ENCODE measurements at places on chromosomes 13 and 19.

DNA sequence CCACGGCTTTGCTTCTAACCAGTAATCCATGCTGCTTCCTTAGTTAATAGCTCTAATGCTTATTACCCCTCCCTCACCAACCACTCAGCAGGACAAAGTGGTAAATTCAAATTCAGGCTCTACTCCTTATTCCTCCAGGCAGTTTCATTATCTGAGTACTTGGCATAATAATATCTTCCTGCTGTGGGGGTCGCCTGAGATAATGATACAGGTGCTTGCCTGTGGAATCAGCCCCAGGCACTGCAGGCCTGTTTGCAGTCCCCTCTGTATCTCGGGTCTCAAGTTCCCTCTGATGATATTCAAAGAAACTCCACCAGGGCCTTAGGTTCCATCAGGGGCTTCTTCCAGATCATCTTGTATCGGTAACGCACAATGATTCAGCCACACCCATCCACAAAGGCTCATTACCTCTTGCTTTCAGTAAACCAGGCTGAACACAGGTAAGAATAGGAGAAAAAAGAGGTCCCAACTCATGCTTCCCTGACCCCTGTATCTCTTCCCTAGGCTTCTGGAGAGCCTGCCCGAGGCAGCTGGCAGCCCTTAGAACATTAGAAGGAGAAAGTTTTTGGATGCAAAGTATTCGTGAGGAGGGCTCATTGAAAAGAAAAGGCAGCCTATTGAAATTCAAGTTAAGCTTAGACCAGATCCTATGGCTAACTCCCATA is 14.3 kb upstream of the FOXO1 start:
- DNase-seq = no peak

- no peak for DNase-seq
These were observed 1992.9 kb upstream of the PCDH20 start for GRCh38 chr13:63408331-63409189.

GRCh38 chr19:22622901-22623840 is 11.0 kb upstream of the ZNF492 start:
- no peak for DNase-seq

DNA sequence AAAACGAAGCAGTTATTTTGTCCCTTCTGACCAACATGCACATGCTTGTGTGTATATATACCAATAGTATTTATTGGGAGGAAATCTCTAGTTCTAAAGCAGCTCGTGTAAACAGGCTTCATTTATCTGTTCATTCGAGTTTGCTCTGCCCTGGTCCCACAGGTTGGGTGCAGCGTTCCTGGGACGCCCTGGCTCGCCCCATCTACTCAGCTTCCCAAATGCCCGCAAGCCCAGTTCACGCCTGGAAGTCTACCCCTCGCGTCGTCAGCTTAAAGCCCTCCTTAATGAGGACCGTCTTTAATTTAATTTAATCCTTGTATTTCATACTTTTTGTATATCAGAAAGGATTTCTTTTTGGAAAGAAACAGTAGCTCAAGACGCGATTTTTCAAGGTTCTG is 604 bp downstream of the THSD1 start:
- DNase-seq = no peak

- DNase-seq = no peak
These were observed 658 bp upstream of the ISOC2 start for GRCh38 chr19:55461974-55462626.

- DNase-seq = no peak
These were observed 154.9 kb downstream of the UGGT2 start for GRCh38 chr13:95898256-95898655.

DNA sequence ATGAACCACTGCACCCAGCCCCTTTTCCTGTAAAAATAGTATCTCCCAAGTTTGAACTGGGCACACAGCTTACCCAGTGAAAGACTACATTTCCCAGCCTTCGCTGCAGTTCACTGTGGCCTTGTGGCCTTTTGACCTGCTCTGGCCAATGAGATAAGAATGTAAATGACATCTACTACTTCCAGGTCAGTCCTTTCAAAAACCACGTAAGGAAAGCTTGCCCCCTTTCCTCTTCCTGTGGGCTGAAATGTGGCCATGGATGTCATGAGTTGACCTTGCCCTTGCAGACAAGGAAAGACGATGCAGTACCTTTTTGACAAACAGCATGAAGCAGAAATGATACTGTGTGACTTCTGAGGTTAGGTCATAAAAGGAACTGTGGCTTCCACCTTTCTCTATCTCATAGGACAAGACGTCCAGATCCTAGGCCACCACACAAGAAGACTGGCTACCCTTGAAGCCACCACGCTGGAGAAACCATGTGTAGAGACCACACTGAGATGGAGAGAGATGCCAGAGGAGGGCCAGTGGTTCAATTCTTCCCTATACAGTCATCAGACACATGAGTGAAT is 19.9 kb downstream of the ACER1 start:
- no peak for DNase-seq

GRCh38 chr13:95020298-95020987 is 280.8 kb downstream of the ABCC4 start:
- no peak for DNase-seq

DNA sequence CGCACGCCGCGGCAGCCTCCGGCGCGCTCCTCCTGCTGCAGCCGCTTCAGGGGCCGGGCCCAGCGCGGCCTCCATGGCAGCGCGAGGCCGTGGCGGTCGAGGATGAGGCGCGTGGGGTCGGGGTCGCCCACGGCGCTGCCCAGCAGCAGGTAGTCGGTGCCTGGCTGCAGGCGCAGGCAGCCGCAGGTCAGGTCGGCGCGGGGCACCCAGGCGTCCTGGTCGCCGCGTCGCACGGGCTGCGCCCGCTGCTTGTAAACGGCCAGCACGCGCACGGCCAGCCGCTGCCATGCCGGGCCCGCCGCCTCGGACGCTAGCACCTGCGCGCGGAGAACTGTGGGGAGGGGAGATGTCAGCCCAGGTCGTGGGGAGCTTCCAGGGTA is 11.1 kb downstream of the NTN5 start:
- DNase-seq = no peak

- no peak for DNase-seq
These were observed 371.4 kb downstream of the KCNRG start for GRCh38 chr13:50386541-50387050.

DNA sequence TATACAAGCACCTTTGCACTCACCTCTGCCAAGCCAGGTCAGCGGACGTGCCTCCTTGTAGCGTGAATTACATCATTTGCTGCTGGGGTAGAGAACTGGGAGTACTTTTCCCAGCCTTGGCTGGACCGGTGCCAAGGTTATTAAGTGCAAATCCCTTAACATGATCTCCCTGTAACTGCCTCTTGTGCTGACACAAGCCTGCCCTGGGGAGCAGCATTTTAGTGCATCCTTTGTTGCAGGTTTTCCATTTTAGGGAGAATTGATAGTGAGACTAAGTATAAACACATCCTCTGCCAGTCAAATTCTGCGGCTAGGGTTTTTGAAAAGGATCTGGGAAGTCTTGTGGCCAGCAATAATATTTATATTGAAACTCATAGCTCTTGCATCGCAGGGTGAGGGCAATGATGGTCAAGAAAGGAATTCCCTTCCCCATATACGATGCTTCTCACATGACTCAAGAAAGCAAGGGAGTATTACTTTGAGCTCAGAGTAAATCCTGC is 32.7 kb upstream of the DCLK1 start:
- DNase-seq = no peak

DNA sequence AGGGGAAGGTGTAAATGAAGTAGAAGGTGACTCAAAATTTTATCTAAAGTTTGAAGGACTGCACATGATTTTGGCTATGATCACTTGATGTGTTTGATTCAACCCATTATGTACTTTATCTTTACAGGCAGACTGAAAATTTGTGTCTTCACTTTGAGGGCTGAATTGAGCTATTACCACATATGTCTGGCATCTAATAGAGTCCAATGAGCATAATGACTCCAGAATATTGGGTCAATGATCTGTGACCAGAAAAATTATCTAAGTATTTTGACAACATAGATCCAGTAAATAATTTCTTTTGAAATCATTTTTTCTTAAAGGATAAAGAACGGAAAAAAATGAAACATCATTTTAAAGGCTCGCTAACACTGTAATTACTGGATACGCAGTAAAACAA is 2810.0 kb downstream of the PCDH9 start:
- no peak for DNase-seq

- no peak for DNase-seq
These were observed 49.0 kb upstream of the PNMA8B start for GRCh38 chr19:46544651-46545050.

- DNase-seq = no peak
These were observed 157.6 kb downstream of the FOXO1 start for GRCh38 chr13:40508767-40509342.

GRCh38 chr13:42720113-42720857 is 61.1 kb upstream of the FAM216B start:
- peak; percentile 2 for DNase-seq

GRCh38 chr13:81874681-81875661 is 1534.0 kb upstream of the SPRY2 start:
- no peak for DNase-seq

GRCh38 chr19:38815059-38816001 is 2.6 kb upstream of the LGALS4 start:
- DNase-seq = no peak

GRCh38 chr13:98658131-98658530 is 81.2 kb upstream of the STK24 start:
- DNase-seq = no peak

GRCh38 chr19:31185261-31185660 is 164.0 kb downstream of the TSHZ3 start:
- DNase-seq = no peak

- peak; percentile 49 for DNase-seq
These were observed 18.4 kb downstream of the NLRP13 start for GRCh38 chr19:55913643-55914268.

- no peak for DNase-seq
These were observed 83.1 kb downstream of the ALOX5AP start for GRCh38 chr13:30818323-30818960.

DNA sequence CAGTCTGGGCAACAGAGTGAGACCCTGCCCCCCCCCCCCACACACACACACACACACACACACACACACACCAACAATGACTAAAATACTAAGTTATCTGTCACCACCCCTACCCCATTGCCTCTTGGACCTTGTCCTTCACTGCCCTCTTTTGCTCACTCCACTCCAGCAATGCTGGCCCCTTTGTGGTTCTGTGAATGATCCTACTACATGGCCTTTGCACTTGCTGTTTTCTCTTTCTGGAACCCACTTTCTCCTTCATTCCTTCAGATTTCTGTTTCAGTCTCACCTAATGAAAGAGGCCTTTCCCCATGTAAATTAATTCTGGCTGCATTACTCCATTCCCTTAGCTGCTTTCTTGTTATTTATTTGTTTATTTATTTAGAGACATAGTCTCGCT is 2.5 kb upstream of the SAMD4B start:
- no peak for DNase-seq

- DNase-seq = no peak
These were observed 17.0 kb upstream of the TDRD3 start for GRCh38 chr13:60379837-60380565.

DNA sequence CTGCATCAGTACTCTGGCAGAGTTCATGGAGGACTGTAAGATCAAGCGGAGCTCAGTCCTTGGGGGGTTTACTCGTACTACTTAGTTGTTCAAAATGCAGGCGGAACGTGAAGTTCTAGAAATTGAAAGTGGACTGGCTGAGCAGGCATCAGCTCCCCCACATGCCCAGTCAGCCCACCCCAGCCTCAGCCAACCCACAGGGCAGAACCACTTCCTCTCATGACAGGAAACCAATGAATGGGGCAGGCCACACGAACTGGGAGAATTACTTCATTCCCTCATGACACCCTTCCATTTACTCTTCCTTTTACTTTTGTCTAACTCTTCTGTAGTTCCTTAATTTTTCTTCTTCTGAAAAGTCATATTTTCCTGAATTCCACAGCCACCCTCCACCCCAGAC is 71.9 kb downstream of the FLT1 start:
- no peak for DNase-seq

- no peak for DNase-seq
These were observed 7.0 kb downstream of the CAB39L start for GRCh38 chr13:49436890-49437289.

DNA sequence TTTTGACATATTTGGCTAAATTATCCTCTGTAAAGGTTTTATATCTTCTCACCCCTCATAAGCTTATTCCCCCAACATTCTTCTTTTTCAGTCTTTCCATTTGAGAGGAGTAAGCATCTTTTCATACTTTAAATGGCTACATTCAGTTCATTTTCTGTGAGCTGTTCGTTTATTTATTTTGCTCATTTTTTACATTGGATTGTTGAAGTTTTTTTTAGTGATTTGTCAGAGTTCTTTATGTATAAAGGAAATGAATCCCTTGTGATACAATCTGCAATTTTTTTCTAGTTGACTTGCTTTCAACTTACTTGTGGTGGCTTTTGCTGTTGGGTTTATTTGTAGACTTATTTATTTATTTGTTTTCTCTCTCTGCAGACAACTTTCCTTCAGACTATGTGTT is 250.3 kb downstream of the DLEU7 start:
- DNase-seq = no peak

DNA sequence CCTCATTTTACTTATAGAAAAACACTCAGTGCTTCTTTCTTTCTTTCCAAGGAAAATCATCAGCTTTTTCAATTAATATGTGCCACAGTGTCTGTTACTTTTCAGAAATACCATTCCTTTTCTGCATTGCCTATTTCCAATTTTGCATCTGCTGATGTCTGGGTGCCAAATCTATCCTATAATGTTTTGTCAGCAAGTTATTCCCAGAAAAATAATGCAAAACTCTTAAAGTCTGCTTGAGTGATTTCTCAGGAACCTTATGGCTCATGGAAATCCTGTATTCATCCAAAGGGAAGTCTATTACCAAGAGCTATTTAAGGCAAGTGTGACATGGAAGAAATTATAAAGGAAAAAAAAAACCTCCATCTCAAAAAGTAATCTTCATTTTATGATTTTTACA is 224.4 kb downstream of the FGF14 start:
- no peak for DNase-seq

GRCh38 chr19:40357640-40358039 is 9.1 kb downstream of the PLD3 start:
- no peak for DNase-seq

- no peak for DNase-seq
These were observed 1.2 kb downstream of the HAUS8 start for GRCh38 chr19:17073869-17074633.

All from H54 (cell line).